ENCODE measurements at places on chromosomes 7 and 10. TPM values are rescaled to one million over a fixed set of nuclear protein-coding genes. Genes with fewer than 3 reads are reported as not detected.

DNA sequence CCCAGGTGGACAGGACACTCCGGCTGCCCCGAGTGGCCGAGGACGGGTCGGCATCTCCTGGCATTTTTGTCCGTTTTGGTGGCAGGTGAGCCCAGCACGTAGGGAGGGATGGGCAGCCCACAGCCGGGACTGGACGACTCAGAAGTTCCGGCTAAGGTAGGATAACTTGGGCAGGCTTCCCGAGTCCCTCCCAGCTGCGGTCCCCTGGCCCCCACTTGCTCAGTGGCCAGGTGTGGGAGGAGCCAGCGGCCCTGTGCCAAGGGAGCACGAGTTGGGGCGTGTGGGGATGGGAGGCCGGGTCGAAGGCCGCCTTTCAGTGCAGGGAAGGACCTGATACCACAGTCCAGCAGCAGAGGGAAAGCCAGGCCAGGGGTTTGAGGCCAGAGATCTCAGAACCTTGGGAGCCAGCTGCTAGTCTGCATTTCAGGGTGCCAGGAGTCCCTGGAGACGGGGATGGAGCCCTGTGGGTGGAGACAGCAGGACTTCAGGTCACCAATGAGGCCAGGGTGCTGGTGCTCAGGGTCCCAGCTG is 58.5 kb downstream of the PWWP2B start:
- no peaks in the 10 kb centered on the region for H3K27me3 ChIP-seq
- DNase-seq = no peak
- no peaks in the 10 kb centered on the region for H3K36me3 ChIP-seq
- no peak overlapping the region for H3K4me3 ChIP-seq

DNA sequence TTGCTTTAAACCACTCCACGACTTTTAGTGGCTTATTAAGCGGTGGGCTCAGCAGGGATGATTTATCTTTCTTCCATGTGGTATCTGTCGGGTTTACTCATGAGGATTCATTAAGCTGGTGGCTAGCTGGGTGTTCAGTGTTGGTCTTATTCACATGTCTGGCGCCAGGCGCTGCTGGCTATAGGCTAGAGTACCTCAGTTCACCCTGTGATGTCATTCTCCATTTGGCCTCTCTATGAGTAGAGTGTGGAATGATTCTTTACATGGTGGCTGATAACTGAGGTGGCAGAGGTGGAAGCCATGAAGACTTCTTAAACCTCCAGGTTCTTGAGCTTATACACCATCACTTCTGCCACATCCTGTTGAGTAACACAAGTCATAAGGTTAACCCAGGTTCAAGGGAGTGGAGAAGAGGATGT is 115.4 kb downstream of the MLLT10 start:
- no peaks in the 10 kb centered on the region for H3K4me1 ChIP-seq
- H3K27ac ChIP-seq = no peak overlapping the region
- H3K36me3 ChIP-seq = no peaks in the 10 kb centered on the region
- DNase-seq = no peak
- no peaks in the 10 kb centered on the region for H3K27me3 ChIP-seq

- no peak overlapping the region for H3K27ac ChIP-seq
- peaks cover 5% of the 10 kb centered on the region for H3K4me1 ChIP-seq
- no peak overlapping the region for H3K4me3 ChIP-seq
- DNase-seq = no peak
Observed at GRCh38 chr7:27362026-27362425, 119.4 kb downstream of the EVX1 start.

DNA sequence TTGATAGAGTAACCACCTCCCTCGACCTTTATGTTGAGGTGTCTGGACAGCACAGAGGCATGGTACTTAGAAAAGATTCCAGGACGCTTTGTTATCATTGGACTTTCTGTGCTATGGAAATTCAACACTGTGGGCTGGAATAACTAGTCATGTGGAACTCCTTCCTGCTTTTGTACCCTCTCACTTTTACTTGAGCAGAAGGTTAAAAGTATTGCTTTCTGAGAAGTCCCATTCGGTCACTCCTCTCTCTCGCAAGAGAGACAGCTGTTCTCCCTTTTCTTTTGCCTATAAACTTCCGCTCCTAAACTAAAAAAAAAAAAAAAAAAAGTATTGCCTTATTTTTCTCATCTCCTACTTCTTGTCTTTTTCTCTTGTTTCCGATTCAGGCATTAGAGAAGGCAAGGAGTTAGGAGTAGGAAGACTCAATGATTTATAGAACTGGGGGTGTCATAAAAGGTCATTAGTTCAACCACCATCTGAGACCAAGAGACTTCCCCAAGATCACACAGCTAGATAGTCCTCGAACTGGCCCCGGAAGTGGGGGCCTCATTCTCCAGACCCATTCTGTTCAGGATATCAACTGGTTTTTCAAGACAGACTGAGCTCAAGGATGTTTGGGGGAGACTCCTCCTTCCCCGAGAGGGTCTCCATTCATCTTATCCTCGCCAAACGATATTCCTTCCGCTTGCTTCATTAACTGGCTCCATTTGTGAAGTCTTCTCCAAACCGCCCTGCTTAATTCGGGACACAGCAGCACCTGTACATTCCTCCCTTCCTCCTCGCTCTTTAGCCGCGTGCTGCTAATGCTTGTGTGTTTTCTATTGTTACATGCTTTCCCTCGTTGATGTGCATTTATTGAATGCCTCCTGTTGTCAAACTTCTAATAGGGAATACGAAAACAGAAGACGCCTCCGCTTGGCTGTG is 995 bp upstream of the INPP5F start:
- no peaks in the 10 kb centered on the region for H3K4me1 ChIP-seq
- H3K4me3 ChIP-seq = peak overlapping the region; percentile 89
- H3K36me3 ChIP-seq = no peaks in the 10 kb centered on the region
- H3K27ac ChIP-seq = peak overlapping the region; percentile 94

KCND2 gene
- not detected for total RNA-seq

C1QL3 gene
- total RNA-seq = not detected

Data from right lobe of liver (tissue), 6 donors.